T-helper 17 cell (primary cell): ENCODE measurements at places on chromosomes 5 and 9. TPM values are rescaled to one million over a fixed set of nuclear protein-coding genes. Genes with fewer than 3 reads are reported as not detected.

OR1Q1 gene
- 0.96 TPM for total RNA-seq

GRCh38 chr5:90409318-90410177 is at the start of gene CETN3:
Gene CETN3 (minus strand): TSS chr5:90409756. CDS start chr5:90409661, 95 bp downstream.
- DNase-seq = peak; percentile 71
- peaks cover 10% of the 10 kb centered on the region for H3K36me3 ChIP-seq
- H3K4me1 ChIP-seq = peaks cover 14% of the 10 kb centered on the region
- H3K4me3 ChIP-seq = no peak within 1 kb of the TSS
- H3K27me3 ChIP-seq = no peaks in the 10 kb centered on the region

DNA sequence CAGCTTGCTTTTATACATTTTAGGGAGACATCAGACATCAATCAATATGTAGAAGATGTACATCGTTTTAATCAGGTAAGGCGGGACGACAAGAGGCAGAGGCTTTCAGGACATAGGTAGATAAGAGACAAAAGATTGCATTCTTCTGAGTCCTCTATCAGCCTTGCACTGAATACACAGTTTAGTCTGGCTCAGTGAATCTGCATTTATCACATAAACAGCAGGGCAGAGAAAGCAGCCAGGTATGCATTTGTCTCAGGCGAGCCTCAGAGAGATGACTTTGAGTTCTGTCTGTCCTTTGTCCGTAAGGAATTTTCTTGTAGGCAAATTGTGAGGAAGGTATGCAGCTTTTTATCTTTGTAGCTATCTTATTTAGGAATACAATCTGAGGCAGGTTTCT is 202.8 kb upstream of the TAS2R1 start:
- DNase-seq = no peak
- no peaks in the 10 kb centered on the region for H3K27me3 ChIP-seq
- H3K4me3 ChIP-seq = no peak overlapping the region

DNA sequence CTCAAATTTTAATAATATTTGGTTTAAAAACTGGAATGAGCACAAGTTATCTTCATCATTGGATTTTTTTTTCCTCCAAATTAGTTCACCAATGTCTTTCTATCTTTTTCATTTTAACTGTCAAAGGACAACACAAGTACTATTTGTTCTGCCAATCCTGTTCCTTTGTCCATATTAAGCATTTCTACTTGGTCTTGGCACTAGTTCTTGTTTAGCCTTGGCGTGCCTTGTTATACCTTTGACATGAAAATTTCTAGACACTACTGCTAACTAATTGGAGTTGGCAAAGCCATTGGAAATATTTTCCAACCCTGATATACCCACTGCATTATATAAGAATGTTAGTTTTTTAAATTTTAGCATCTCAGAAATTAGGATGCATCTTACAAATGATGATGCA is 3.8 kb downstream of the SPINK6 start:
- peaks cover 17% of the 10 kb centered on the region for H3K27me3 ChIP-seq
- no peak overlapping the region for H3K27ac ChIP-seq
- no peaks in the 10 kb centered on the region for H3K4me1 ChIP-seq
- peaks cover under 1% of the 10 kb centered on the region for H3K36me3 ChIP-seq

- peaks cover 2% of the 10 kb centered on the region for H3K36me3 ChIP-seq
- no peak overlapping the region for H3K4me3 ChIP-seq
- H3K27ac ChIP-seq = no peak overlapping the region
- H3K4me1 ChIP-seq = no peaks in the 10 kb centered on the region
- no peak for DNase-seq
- no peaks in the 10 kb centered on the region for H3K27me3 ChIP-seq
Observed at GRCh38 chr5:167773668-167774301, 517.7 kb upstream of the WWC1 start.
